ENCODE measurements at places on chromosomes 7 and 10.

GRCh38 chr7:50227726-50228125 is 76.8 kb upstream of the IKZF1 start:
- DNase-seq, result no peak

DNA sequence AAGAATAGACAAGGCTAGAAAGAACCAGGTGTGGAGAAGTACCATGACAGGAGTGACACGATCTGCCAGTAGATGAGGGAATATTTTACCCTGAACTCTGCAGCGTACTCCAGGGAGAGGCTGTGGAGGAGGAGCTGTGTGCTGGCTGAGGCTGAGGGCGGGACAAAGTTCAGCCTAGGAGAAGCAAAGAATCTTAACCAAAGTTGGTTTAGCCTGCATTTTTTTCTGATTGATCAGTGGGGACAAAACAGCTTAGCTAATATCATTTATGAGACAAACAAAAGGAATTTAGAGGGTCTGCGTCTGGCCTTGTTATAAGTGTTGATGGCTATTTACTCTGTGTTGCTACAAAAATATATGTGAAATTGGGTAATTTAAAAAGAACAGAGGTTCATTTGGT is 5.2 kb upstream of the NPSR1 start:
- DNase-seq, result no peak

- no peak for DNase-seq
These were observed 381.8 kb upstream of the FZD8 start for GRCh38 chr10:36023939-36024338.

DNA sequence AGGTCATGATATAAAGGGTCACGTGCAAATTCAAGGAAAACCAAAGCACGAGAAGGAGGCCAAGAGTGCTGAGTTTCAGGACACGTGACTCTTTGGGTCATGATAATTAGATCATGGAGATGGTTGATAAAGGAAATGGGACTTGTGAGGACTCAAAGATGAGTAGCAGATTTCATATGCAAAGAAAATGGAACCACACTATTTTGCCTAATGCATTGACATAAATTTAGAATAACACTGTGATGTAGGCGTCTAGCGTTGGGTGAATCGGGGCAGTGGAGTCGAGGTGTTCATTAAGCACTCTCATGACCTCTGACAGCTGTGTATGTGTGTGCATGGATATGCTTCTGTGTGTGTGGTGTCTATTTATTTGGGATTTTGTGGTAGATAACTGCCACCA is 1025.6 kb upstream of the LRRTM3 start:
- DNase-seq, result no peak

GRCh38 chr7:54811041-54811845 is 52.2 kb upstream of the SEC61G start:
- DNase-seq, result no peak

- DNase-seq, result no peak
These were observed 29.4 kb upstream of the SLF2 start for GRCh38 chr10:100883312-100883821.

- no peak for DNase-seq
These were observed 44.6 kb upstream of the VDAC2 start for GRCh38 chr10:75165684-75166622.

GRCh38 chr7:130181263-130181605 is 24.0 kb downstream of the TMEM209 start:
- no peak for DNase-seq

- peak; percentile 9 for DNase-seq
These were observed 253.1 kb downstream of the FZD1 start for GRCh38 chr7:91517201-91517785.

- no peak for DNase-seq
These were observed 34.8 kb downstream of the CALML5 start for GRCh38 chr10:5464546-5464945.

GRCh38 chr10:84407388-84408049 is 79.1 kb downstream of the CCSER2 start:
- DNase-seq, result no peak

- DNase-seq, result no peak
These were observed 95.3 kb upstream of the CYP26C1 start for GRCh38 chr10:92965314-92965713.

- DNase-seq, result no peak
These were observed 6.6 kb upstream of the ABCC2 start for GRCh38 chr10:99775850-99776249.

DNA sequence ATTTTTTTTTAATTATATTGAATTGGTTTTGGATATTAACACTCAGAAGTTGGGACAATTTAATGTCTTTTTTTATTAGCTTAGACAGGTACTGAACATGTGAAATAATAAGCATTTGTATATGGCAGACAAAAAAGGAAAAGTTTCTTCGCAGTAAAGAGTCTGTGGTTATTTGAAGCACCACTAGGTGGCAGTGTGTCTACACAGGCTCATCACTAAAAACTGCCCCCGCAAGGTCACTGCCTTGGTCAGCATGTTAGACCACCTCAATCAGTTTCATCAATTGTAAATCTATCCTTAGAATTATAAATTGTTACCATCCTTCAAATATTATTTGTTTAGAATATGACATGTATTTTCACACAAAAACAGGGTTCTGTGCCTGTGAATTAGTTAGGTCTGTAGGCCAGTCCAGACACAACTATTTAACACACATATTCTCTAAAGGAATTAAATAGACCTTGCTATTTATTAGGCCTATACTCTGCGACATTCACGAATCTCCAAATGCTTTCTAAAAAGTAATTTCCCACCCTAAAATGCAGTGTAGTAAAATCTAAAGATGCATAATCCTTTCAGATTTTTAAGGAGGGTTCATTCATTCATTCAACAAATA is 17.0 kb downstream of the PNLIPRP3 start:
- no peak for DNase-seq

DNA sequence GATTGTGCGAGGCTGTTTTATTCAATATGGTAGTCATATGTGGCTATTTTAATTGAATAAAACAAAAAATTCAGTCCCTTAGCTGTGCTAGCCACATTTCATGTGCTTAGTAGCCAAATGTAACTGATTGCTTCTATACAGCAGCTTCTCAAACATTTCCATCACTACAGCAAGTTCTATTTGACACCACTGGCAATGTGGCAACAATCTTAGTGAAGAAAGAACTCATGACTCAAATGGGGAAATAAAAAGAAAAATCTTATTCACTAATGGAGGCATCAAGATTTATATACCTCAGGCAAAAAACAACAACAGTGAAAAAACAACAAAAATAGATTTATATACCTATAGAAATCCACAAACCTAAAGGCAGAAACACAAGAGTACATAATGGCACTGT is 17.9 kb downstream of the SEM1 start:
- DNase-seq, result no peak

DNA sequence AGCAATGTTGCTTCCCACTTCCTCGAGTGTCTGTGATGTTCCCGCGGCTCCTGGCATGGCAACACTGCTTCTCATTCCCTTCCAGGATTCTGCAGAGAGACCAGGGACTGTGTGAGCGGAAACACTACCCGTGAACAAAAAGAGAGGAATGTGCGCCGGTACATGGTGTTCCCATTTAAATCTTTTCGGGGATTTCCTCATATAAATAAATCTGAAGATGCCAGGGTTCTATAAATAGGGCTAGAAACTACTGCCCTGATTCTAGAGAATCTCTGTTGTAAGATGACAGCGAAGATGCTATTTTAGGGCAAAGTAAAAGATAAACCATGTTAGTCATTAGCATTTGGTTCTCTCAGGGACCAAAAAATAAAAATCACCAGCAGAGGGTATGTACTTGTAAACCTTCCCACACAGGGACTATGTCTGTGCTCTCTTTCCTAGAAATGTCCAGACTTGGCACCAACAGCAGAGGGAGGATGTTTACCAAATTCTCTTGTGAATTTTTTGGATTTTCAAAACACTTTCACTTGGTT is 92.2 kb upstream of the DDC start:
- no peak for DNase-seq

GRCh38 chr7:47183862-47184590 is 397.9 kb downstream of the TNS3 start:
- no peak for DNase-seq

GRCh38 chr7:39733881-39734632 is 110.7 kb downstream of the RALA start:
- no peak for DNase-seq

- DNase-seq, result no peak
These were observed 608 bp downstream of the ACHE start for GRCh38 chr7:100894860-100895700.

DNA sequence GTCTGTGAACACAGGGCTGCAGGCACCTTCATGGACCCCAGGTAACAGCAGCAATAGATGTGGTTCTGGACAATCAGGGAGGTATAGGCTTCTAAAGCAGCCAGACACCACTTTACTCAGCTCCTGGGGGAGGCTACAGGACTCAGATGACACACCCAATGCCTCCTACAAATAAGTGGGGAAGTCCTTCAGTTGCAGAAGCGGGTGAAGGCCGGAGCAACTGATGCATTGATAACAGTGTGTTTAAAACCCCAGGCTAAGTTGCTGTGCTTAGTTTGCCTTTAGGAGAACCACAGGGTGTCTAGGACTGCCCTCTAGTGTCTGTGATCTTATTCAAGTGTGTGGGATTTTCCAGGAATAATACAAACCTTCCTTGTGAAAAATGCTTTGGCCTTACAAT is 5.9 kb upstream of the ITGA8 start:
- no peak for DNase-seq

GRCh38 chr7:91212582-91212981 is 51.7 kb upstream of the FZD1 start:
- DNase-seq, result no peak

GRCh38 chr7:17298840-17299482 is 509 bp downstream of the AHR start:
- no peak for DNase-seq

- no peak for DNase-seq
These were observed 102.4 kb upstream of the VWC2 start for GRCh38 chr7:49670991-49671390.

DNA sequence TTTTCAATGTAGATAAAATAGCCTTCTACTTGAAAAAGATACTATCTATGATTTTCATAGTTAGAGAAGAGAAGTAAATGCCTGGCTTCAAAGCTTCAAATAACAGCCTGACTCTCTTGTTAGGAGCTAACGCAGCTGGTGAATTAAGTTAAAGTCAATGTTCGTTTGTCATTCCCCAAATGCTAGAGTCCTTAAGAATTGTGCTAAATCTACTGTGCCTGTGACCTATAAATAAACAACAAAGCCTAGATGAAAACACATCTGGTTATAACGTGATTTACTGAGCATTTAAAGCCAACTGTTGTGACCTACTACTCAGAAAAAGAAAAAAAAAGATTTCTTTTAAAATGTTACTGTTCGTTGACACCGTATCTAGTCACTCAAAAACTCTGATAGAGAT is 134.7 kb downstream of the POLR1F start:
- DNase-seq, result no peak

DNA sequence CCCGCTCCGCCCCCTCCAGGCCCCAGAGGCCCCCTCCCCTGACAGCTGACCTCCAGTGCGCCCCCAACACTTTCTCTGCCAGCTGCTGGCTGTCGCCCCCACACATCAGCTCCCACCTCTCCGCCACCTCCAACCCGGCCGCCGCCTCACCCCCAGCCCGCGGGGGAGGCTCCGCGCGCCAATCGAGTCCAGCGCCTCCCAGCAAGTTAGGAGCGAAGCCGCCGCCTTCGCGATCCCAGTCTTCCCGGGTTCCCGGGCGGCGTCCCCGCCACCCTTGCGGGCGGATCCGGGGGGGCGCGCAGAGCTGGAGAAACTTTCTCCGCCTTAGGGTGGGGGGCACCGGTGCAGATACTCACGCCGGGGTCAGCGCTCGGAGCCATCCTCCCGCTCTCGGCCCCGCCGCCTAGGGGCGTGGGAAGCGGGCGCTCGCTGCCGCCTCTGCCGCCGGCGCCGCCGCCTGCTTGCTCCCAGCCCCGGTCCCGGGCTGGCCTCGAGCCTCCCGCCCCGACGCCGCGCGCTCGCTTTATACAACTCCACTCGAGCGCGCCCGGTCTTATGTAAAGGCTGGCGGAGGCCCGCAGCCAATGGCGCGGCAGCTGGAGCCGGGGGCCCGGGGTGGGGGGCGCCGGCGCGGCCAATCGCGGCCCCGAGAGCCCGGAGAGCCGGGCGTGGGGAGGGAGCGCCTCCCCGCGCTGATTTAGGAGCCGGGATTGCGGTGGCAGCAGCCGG is at the start of gene CRTAC1:
Gene CRTAC1 (minus strand): TSS at position 529 of the 729 bp plus-strand sequence. CDS start 149 bp downstream, at position 380.
- DNase-seq, result no peak

DNA sequence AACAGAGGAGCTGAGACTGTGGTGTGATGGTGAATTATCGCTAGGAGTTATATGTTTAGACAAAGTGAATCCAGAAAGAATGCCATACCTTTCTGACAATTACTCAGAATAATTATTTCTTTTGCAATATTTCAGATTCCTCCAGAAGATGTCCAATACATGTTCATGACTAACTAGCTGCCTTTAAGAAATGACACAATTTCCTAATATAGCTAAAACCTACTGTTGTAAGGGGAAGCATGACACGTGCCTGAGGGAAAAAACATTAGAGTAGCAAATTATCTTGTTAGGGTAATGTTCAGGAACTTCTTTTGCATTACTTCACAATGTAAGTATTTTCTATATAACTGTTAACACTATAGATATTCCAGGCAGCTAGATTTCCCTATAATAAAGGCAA is 150.3 kb downstream of the COL28A1 start:
- DNase-seq, result no peak

DNA sequence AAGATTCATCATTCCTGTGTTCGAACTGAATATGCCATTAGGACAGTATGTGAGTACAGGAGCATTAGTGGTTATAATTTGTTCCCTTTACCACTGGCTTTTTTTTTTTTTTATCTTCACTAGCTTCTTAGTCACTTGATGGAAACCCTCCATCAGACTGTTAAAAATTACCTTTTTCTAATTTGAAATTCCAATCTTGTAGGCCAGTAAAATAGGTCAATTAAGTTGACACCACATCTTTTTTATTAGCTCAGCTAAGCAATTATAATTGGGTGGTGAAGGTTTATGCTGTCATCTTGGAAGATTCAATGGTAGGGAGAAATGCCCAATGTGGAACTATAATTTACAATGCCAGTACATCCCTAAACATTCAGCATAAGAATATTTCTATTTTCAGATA is 6.1 kb downstream of the NRCAM start:
- DNase-seq, result no peak

- no peak for DNase-seq
These were observed 595.0 kb downstream of the GRM8 start for GRCh38 chr7:126657599-126658358.

Data from NCI-H2029 treated with DMSO at 0.1 percent for 48 hours (cell line).